ENCODE measurements at places on chromosomes 1 and 21.

GRCh38 chr1:231134624-231135023 is 27.2 kb upstream of the TRIM67 start:
- no peak for DNase-seq

- DNase-seq = no peak
Measured at GRCh38 chr1:180258935-180259334, 28.9 kb downstream of the LHX4 start.

DNA sequence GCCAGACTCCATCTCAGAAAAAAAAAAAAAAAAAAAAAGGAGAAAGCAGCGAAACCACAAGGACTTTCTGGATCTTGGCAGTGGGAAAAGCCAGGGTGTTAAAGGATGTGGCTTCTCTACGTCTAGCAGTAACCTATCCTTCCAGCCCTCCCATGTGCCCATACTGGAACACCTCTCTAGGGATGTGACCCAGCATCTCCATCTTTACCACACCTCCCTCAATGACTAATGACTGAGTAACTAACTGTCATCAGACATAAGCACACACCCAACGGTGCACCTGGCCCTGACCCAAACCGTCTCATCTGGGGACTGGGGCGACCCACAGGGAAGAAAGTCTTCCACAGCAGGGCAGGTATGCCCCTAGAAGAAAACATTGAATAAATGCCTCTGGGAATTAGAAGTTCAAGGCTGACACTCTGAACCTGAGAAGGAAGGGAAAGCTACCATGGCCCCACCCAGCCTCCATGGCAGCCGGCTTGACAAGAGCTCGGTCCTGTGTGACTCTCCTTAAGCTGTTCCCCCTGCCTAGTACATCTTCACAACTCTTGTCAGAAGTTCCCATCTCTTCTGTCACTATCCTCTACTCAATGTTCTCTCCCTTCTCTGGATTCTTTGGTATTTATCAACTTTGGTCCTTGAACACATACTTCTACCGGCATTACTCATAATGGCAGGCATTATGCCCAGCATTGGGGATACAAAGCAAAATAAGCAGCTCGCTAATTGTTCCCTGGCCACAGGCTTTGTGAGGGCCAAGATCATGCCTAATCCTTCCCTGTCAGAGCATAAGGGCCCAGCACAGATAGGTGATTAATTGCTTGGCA is 14.8 kb upstream of the PAQR6 start:
- DNase-seq = no peak

- no peak for DNase-seq
Measured at GRCh38 chr1:89546082-89546889, 21.7 kb downstream of the LRRC8B start.

- no peak for DNase-seq
Measured at GRCh38 chr1:239368436-239369109, 17.8 kb upstream of the CHRM3 start.

DNA sequence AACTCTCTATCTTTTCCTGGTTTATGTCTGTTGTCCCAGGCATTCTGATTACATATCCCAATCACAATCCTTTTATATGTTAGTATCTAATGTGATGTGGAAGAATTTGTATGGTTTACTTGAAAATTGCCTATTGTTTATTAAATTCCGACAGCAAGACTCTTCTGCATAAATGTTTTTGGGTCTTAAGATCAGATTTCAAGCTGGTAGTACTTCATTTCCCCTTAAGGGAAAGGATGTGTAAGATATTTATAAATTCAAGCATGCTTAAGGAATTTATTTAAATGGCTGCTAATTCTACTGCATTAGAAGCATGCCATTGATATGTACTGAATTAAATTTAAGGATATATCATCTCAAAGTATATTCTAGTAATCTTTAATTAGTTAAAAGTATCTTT is 20.4 kb upstream of the GPR88 start:
- no peak for DNase-seq

GRCh38 chr21:43195121-43196021 is 26.6 kb downstream of the CRYAA start:
- no peak for DNase-seq

GRCh38 chr1:204376919-204377799 is 17.4 kb upstream of the PLEKHA6 start:
- DNase-seq = peak; percentile 96

GRCh38 chr1:180720753-180721152 is 88.9 kb downstream of the XPR1 start:
- no peak for DNase-seq

DNA sequence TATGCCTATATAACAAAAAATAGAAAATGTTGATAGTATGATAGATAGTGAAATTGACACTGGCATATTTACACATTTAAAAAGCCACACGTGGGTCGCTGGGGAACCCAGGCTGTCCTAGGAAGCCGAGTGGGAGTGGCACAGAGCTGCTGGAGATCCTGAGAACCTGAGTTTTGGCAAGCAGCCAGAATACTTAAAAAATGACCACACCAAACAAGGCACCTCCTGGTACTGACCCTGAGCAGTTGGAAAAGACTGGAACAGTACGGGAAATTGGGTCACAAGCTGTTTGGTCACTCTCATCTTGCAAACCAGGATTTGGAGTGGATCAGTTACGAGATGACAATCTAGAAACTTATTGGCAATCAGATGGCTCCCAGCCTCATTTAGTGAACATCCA is 111.5 kb downstream of the ZFYVE9 start:
- DNase-seq = no peak

GRCh38 chr1:109632671-109633346 is 13.2 kb downstream of the AMPD2 start:
- DNase-seq = no peak

DNA sequence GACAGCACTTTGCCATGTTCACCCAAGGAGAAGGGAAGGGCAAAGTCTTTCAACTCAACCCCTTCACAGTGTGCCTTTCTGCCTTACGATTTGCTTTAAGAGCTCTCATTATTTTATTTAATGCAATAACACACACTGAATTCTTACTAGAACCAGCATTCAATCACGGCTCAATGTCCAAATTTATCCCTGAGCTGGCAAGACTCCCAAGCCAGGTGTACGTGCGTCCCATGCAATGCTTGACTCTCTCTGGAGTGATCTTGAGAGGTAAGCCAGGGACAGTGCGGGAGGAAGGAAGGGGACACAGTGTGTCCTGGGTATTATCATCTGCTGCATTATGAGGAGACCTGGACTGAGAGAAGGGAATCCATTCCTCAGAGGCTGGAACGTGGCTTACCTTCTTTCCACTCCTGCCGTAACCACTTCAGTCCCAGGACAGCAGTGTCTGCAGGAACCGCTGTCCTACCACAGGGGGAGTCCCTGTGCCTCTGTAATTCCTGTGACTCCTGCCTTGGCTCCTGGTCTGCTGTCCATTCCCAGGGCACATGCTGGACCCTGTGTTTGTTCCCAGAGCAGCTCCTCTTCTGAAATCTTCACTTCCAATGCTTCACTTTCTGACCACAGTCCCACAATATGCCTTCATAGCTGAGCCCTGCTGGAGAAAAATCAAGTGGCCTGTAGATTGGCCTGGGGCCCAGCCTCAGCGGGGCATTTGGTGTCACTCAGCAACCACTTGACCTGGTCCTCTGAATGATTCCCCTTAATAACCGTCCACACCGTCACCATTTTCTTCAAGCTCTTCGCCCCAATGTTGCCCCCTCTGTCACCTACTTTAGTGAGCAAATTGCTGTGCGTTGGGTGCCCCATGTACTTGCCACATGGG is 28.6 kb upstream of the STUM start:
- no peak for DNase-seq

- DNase-seq = no peak
Measured at GRCh38 chr1:58786184-58786926, 2.5 kb upstream of the JUN start.

GRCh38 chr1:41589395-41589794 is 104.9 kb upstream of the EDN2 start:
- no peak for DNase-seq

DNA sequence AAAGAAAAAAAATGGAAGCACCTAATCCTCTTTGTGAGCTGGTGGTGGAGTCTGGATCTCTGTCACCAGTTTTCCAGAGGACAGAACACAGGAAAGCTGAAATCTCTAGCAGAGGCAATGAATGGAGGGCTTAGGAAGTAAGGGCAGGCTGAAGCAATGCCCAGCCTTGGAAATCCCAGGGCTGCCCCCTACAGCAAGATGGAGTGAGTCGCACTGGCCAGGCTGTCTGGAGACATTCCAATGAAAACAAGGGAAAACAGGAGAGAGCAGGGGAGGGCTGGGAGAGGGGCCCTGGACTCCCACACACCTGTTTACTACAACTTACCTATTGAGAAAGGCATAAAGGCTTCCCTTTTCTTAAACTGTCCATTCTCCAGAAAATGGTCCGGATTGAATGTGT is 25.9 kb downstream of the CYP2J2 start:
- DNase-seq = no peak

DNA sequence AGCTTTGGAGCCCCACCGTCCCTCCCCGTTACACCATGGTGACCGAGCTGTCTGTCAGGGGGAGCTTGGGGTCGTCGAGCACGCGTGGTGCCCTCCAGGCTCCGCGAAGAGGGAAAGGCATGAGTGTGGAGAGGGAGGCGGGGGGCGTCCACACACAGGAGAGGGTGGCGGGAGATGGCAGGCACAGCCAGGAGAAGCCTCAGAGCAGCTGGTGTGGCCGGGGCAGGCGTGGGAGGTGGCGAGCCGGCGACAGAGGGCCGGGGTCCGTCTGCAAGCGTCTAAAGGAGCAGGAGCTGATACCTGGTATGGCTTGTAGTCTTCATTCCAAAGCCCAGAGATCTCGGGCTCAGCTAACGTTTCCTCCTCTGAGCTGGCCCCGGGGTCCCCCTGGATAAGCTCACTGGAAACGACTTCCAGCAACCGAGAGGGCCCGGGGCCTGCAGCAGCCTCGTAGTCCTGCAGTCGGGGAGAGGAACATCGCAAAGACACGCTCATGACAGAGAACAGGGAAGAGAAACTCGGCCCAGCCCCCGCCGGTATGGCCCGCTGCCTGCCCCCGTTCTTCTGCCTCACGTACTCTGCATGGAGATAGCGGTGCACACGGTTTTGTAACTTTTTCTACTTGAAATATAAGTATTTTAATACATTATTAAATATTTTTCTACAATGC is 37.4 kb downstream of the CFAP74 start:
- DNase-seq = no peak

DNA sequence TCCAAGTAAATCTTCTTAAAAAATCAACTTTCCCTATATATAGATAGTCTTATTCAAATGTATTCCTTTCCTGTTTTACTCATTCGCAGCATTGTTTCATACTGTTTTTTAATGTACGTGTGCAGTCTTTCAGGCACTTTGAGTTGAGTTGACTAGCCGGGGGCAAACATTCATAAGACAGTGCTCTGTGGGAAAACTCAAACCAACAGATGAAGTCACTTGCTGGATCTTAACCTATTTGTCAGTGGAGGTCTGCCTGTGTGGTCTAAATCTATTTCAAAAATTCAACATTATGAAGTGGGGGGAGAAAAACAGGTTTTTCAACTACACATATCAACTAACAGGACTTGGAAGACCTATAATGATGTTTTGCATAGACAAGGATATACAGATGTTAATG is 6.2 kb downstream of the HSD11B1 start:
- DNase-seq = no peak

- DNase-seq = no peak
Measured at GRCh38 chr1:40539338-40539737, 7.9 kb downstream of the ZNF684 start.

- no peak for DNase-seq
Measured at GRCh38 chr1:39500862-39501389, 9.5 kb downstream of the BMP8A start.

GRCh38 chr1:147919896-147920295 is 8.3 kb upstream of the GPR89B start:
- no peak for DNase-seq

- no peak for DNase-seq
Measured at GRCh38 chr1:35443768-35444518, 113.3 kb downstream of the KIAA0319L start.

GRCh38 chr1:222465211-222466041 is 82.5 kb downstream of the HHIPL2 start:
- peak; percentile 92 for DNase-seq

GRCh38 chr1:66732407-66733166 is 19.7 kb upstream of the DYNLT5 start:
- no peak for DNase-seq

- DNase-seq = no peak
Measured at GRCh38 chr1:3494321-3495308, 40.1 kb downstream of the ARHGEF16 start.

GRCh38 chr1:146032631-146033219 is 11.2 kb upstream of the HJV start:
- DNase-seq = no peak

DNA sequence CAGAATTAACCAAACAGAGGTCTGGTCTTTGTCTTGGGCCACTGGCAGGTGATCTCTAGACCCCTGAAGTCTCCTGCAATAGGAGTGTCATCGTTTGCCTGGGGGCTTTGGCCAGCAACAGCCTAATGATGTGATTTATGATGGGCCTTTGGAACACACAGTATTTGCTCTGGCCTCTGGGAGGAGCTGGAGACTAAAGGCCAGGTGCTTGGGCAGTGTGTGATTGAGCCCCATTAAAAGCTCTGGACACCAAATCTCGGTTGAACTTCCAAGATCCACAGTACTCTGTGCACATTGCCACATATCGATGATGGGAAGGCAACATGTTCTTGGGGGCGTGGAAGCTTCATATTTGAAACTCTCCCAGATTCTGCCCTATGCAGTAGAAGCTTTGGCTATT is 32.0 kb upstream of the TLR5 start:
- DNase-seq = no peak

DNA sequence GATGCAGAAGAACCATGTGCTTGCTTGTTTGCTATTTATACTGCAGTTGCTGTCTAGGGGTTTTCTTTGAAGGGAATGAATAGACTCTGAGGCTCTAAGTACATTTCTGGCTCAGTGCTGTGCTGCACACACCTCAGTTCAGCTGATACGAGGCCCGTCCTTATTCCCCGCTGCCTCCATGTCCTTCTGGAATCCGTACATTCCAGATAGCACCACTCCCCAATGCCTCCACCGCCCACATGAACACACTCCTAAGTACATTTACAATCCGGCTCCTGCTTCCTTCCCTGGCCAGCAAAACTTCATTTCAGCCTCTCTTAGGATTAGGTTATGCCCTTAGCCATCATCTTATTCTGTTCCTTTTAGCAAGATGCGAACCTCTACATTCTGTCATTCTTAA is 57.1 kb downstream of the KCNC4 start:
- DNase-seq = no peak

DNA sequence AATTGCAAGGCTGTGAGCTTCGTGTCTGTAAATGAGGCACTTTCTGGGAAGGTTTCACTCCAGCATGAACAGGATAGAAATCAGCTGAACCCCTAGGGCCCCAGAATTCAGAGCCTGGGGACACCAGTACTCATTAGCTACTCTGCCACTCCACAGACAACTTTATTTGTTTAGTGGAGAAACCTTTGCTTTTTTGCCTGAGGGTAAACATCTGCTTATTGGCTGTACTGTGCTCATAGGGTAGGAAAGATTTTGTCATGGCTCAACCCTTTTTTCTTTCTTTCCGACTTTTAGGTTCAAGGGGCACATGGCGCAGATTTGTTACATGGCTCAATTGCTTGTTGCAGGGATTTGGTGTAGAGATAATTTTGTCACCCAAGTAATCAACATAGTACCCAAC is 138.4 kb upstream of the BACE2 start:
- DNase-seq = no peak

GRCh38 chr1:905811-906599 is 17.7 kb upstream of the SAMD11 start:
- no peak for DNase-seq
